ENCODE measurements at places on chromosomes 5 and 9. TPM values are rescaled to one million over a fixed set of nuclear protein-coding genes. Genes with fewer than 3 reads are reported as not detected.

Gene SIT1
- total RNA-seq: not detected

DNA sequence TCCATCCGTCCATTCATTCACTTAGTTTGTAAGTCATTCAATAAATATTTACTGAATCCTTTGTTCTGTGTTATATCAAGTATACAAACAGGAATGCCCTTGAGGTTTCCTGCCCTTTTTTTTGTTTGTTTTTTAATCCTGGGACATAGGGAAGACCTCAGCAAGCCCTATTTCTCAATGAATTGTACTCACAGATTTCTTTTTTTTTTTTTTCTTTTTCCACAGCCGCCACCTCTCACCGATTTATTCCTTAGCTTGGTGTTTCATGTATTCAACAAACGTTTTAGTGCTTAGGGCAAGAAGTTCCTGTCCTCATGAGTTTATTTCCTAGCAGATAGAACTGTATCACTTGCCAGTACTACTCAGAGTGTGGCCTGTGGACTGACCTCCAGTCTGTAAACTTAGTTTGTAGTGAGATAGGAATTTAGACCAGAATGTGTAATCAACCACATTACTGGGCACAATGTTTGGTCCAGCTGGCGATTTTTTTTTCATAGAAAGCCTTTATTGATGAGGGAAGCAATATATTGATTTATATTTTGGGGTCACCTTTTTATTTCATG is 35.4 kb upstream of the C5orf47 start:
- H3K4me3 ChIP-seq: no peak overlapping the region
- H3K27me3 ChIP-seq: no peaks in the 10 kb centered on the region
- H3K36me3 ChIP-seq: peaks cover 43% of the 10 kb centered on the region
- DNase-seq: peak; percentile 71
- peaks cover 7% of the 10 kb centered on the region for H3K4me1 ChIP-seq

- H3K4me1 ChIP-seq: peaks cover 12% of the 10 kb centered on the region
- H3K27ac ChIP-seq: no peak overlapping the region
- H3K4me3 ChIP-seq: no peak overlapping the region
Observed at GRCh38 chr9:106800701-106801270, 62.2 kb upstream of the ZNF462 start.

- H3K27ac ChIP-seq: peak overlapping the region; percentile 86
- peaks cover 9% of the 10 kb centered on the region for H3K4me1 ChIP-seq
- no peaks in the 10 kb centered on the region for H3K36me3 ChIP-seq
- H3K4me3 ChIP-seq: peak overlapping the region; percentile 22
- no peaks in the 10 kb centered on the region for H3K27me3 ChIP-seq
Observed at GRCh38 chr9:76321195-76321828, 72.9 kb downstream of the RFK start.

Data from astrocyte (in vitro differentiated cells and primary cell).